HFFc6 (cell line): ENCODE measurements at places on chromosomes 16 and 17.
A peak's percentile ranks its signal among the peaks of the same experiment; 100 is the strongest.

DNA sequence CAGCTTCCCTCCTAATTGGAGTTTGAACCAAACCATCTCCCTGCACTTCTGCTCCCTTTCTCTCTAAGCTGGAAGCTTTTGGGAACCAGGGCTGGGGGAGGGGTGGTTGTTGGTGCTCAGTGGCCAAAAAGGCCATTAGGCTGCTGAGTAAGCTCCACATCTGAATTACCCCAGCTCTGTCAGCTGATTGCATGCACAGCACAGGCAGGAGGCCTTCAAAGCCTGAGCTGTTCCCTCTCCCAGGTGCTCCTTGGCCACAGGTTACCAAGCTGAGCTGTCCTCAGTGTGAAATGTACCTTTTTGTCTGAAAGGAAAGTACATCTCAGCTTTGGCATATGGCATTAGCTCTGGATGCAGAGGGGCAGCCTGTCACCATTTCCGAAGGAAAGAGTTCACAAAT is 6.2 kb upstream of the TBKBP1 start:
- DNase-seq, result no peak

DNA sequence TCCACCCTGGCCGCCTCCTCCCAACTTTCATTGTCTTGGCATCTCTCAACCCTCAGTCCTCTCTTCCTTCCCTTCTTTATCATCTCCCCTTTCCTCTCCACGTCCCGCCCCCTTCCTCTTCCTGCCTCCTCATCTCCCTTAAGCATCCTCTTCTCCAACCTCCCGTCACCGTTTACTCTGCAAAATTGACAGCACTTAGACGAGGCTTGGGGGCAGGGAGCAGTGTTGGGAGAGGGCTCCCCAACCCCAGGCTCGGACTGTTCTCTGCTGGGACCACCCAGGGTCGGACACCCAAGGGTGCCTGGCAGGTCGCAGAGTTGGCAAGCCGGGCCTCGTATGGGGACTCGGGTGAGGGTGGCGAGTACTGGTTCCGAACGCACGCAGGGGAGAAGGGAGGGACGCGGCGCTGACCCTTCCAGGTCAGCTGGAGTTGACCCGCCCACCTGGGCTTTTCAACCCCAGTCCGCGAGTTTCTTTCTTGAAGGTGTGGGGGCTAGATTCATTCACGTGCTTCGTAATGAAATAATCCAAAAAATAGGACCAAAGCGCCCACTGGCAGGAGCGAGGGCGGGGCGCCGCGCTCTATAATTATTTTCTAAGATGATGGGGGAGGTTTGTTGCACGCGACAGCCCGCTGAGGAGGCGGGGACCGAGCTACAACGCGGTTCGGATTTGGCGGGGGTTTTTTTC is 775 bp upstream of the PAGR1 start:
- no peak for DNase-seq

- DNase-seq, result no peak
Observed at GRCh38 chr16:29738514-29738913, 7.3 kb downstream of the C16orf54 start.

DNA sequence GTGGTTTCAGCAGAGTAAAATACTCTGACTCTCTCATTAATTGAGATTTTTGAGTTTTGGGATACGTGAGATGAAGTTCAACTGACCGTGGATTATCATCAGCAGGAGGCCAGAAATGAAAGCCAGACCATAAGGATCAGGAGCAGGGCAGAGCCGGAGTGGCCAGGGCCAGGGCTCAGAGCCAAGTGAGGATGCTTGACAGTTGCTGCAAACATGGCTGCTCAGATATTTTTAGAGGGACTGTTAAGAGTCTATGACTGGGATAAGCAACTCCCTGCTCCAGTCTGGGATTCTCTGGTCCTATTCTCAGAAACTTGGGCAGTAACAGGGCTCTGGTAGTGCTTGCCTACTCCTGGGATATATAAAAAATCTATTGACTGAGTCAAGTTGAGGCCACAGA is 17.6 kb upstream of the CDH13 start:
- no peak for DNase-seq

- DNase-seq, result no peak
Observed at GRCh38 chr17:57442914-57443571, 186.7 kb downstream of the MSI2 start.

DNA sequence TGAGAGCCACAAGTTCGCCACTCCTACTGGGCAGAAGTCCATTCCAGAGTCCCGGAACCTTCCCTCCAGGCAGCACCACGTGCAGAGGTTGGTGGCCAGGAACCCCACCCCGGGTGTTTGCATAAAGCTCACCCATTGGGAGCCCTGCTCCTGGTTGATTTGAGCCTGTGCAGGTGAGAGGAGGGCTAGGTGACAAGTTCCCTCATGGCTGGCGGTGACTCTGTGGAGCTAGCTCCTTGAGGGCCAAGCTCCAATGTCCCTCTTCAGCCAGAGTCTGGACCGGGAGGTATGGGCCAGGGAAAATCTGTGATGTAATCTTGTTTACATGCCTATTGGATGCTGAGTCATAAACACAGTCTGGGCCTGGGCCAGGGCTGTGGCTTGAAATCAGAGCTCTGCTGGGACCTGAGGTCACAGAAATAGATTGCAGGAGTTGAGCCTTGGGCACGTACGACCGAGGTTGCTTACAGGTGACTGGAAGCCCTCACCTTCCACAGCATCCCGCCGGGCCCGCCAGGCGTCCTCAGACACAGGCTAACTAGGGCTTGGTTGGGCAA is 118.9 kb downstream of the AATF start:
- DNase-seq, result peak; percentile 74

- no peak for DNase-seq
Observed at GRCh38 chr16:83586461-83587200, 221.1 kb upstream of the HSBP1 start.

- DNase-seq, result no peak
Observed at GRCh38 chr16:81514041-81514559, 69.5 kb downstream of the CMIP start.

- DNase-seq, result no peak
Observed at GRCh38 chr16:87329436-87330256, 12.5 kb upstream of the C16orf95 start.

GRCh38 chr16:1610071-1610898 is 1.6 kb downstream of the IFT140 start:
- peak; percentile 82 for DNase-seq

GRCh38 chr17:45108595-45109521 is 23.5 kb downstream of the PLCD3 start:
- DNase-seq, result no peak

GRCh38 chr16:86020971-86021370 is 122.0 kb downstream of the IRF8 start:
- DNase-seq, result no peak

DNA sequence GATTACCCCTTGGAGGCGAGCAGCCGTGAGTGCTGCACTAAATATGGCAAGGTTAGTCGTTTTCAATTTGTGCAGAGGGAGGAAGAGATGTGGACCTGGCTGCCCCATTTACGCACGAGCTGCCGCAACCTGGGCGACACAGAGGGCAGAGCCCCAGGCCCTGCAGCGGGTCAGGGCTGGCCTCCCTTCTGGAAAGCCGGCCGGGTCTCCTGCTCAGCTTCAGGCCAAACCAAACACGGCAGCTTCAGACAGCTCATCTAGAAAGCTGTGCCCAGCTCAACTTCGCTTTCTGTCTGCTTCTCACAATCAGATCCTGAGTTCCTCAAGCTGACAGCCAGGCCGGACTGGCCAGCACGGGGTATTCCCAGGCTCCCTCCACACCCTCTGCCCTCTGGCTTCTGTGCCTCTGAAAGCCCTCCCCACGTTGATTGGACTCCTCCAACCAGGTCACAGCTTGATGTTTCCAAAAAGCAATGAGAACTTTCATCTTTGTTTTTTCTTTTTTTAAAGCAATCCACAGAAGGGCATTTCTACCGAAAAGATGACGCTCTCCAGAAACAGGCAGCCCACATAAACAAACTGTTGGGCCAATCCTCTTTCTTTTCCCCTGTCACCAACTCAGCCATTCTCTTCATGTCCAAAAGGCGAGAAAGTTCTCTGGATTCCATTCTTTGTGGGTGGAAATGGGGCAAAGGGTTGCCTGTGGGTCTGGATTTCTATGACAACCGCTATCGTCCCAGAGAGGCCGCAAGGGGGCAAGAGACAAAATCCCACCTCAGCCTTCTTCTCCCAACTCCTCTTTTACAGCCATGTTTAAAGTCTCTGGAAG is 189.0 kb downstream of the ZFHX3 start:
- DNase-seq, result no peak

- DNase-seq, result peak; percentile 80
Observed at GRCh38 chr16:12340151-12340733, 363.7 kb downstream of the SNX29 start.

GRCh38 chr16:2675714-2676113 is 6.6 kb upstream of the KCTD5 start:
- no peak for DNase-seq

DNA sequence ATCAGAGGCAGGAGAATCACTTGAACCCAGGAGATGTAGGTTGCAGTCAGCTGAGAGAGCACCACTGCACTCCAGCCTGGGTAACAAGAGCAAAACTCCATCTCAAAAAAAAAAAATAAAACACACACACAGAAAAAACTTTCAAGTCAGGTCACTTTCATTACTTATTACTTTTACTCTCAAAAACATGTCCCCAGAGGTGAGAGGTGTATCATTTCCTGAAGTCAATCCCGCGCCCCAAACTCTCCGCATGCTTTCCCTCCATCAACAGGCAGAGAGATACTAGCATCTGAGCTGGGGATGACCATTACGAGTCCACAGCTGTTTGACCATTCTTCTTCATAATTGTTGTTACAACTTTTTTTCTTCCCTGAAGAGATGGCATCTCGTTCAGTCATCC is 48.7 kb downstream of the YWHAE start:
- no peak for DNase-seq

- DNase-seq, result peak; percentile 45
Observed at GRCh38 chr16:85461022-85461813, 151.9 kb upstream of the GSE1 start.

DNA sequence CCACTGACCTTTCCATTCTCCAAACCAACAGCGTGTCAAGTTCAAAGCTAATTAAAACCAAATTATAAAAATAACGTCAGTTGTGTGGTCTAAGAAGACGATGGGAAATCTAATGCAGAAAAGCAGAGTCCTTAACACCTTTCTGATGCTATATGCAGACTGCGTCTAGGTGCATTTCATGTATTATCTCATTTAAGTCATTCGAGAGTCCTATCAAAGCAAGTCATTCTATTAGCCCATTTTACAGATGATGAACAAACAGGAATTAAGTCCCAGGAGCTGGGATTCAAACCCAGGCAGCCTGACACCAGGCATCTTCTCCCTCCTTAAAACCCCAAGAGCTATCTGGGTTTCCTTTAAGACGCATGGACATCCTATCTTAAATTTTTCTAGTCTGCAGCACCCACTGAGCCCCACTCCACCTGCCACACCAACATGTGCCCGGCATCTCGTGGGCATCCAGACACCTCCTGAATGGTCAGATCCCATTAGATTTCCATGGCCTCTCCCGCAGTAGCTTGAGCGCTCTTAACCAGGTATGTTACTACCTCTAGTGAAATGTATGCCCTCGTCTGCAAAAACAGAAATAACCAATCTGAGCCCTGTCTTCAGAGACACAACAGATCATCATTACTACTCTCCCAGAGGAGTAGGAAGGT is 115.1 kb downstream of the ZFHX3 start:
- no peak for DNase-seq

DNA sequence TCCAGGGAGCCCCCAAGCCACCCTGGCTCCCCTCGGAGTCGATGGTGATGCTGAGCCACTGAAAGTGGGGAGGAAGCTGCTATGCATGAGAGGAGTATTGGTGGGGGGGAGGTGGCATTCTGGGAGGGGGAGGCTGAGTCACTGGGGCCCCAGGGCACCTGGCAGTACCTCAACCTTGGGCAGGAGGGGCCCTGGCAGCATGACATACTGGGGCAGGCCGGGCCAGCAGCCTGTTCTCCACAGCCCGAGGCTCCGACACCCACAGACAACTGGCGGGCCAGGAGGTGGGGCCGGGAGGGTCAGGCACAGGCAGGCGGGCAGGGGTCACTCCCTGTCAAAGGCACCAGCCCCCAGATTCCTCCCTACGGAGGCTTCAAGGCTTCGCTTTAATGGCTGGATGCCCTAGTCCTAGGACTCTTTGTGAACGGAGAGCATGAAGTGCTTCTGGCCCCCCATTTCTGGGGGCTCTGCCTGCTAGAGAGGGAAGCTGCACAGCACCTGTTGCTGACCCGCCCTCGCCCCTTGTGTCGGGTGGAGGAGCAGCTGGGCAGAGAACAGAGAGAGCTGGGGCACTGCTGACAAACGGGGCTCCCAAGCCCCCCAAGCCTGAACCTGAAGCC is 928 bp downstream of the CASKIN2 start:
- DNase-seq, result no peak

- no peak for DNase-seq
Observed at GRCh38 chr16:3486506-3487215, 8.6 kb downstream of the C16orf90 start.

GRCh38 chr17:34001246-34001645 is 253.8 kb upstream of the CCL2 start:
- DNase-seq, result no peak

- DNase-seq, result no peak
Observed at GRCh38 chr17:75913537-75914210, 9.0 kb upstream of the MRPL38 start.

DNA sequence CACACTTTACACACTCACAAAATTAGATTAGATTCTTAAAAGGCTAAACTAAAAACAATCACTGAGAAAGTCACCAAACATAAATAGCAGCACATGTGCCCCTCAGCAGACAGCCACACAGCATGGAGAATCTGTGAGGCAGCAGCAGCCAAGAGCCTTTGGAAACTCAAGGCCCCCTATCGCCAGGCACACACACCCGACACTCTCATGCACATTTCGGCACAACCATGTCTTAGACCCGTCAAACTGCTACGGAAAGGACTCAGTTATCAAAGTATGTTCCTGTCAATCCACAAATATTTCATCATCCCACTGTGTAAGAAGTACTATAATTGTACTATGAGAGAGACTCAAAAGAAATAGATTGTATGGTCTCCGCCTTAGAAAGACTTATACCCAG is 20.9 kb downstream of the UBE2O start:
- DNase-seq, result no peak

- DNase-seq, result no peak
Observed at GRCh38 chr17:21277332-21277731, 7.2 kb upstream of the MAP2K3 start.

DNA sequence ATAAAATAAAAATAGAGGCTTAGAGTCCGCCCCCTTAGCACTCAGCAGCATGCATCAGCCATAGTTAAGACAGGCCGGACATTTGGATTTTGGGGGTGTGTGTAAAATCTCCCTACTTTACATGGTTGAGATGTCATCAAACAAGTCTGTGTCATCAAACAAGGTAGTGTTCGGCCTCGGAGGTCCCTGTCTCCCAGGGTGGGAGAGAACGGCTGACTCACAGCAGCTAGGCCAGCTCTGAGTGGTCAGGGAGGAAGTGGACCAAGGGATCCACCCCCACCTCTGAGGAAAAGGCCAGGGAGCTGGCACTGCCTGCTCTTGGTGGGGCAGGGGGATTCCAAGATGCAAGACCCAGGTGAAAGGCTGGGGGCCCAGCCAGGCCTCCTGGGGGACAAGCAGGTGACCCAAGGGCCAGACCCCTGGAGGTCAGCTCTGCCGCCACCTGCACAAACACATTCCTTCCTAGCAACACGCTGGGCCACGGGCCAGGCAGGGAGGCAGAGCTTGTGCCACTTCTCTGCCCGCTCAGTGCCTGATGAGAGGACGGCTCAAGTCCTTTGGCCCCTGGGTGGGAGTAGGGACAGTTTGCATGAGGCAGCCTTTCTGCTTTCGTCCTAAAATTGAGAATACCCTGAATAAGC is 28.5 kb downstream of the KIFC3 start:
- no peak for DNase-seq
